ENCODE measurements at places on chromosomes 1 and 21.

- DNase-seq: no peak
Measured at GRCh38 chr1:235979716-235980333, 85.1 kb downstream of the NID1 start.

DNA sequence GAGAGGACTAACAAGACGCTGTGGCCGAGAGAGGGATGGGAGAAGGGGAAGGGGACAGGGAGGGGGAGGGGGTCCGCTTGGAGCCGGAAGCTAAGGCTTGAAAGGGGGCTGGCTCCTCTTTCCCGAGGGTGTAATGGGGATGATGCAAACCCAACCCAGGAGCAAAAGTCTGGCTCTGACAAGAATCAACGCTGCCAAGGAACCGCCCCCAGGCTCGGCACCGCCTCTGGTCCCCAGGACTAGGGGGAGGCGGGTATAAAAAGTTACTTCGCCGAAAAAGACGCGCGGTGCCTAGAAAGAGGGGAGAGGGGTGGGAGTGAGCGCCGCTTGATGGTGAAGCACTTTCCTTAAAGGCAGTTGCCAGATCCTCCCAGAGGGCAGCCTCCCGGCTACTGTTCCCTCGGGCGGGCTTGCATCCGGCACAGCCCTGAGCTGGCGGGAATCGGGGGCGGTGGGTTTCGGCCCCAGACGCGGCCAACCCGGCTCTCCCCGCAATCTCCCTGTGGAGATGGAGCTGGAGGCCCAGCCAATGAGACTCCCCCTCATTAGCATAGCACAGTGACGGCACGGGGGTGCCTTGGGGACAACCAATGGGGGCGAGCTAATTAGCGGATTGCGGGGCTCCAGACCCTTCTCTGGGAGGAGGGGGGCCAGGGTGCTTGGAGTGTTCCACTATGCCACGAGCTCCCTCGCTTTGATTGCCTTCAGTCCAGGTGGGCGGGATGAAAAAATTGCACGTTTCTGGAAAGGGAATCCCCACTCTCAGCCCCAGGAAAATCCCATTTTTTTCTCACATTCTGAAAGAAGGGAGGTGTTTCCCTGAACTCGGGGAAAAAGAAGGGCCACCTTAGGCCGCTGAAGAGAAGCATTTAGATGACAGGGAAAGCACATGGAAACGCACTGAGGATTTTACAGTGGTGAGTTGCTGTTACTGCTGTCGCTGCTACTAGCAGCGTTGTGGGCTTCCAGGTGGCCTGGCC, at the start of gene KCNT2:
TSS of gene KCNT2 (minus strand) at position 51 of the 980 bp plus-strand sequence. CDS start 131 bp downstream, outside the sequence.
- DNase-seq: no peak

GRCh38 chr1:211896958-211897357, 66.4 kb upstream of the LPGAT1 start:
- no peak for DNase-seq

DNA sequence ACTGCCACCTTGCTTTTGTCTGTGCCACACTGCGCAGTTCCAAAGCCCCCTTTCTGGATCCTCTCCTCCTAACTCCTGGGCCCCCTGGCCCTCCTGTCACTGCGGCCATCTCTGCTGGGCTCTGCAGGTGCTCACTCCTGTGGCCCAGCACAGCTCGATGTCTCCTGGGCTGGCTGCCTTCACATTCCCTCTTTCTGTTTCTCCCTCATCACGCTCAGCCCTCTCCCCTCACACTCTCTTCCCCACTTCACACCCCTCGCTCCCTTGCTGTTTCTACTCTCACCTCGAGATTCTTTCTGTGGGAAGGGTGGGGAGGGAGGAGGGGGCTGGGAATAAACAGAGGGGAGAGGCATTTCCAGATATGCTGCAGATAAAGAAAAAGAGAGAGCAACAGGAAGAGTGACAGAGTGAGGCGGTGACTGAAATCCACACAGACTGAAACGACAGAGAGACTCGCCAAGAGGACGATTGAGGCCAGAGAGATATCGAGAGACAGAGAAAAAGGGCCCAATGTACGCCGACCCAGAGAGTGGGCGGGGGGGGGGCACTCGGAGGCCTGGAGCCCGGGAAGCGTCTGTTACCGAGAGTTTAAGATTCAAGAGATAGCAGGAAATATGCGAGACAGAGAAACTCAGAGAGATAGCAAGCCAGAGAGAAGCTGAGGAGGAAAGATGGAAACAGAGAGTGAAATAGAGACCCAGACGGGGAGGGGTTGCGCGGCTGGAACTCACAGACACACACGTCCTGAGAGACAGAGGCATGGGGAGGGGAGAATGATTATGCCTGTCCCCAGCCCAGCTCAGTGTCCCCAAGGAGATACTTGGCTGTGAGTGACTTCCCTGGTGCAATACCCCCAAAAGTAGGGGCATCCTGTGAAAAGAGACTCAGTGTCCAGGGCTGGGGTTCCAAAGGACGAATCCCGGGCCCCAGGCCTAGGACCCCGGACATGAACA, 666 bp downstream of the CSF3R start:
- no peak for DNase-seq

- no peak for DNase-seq
Measured at GRCh38 chr1:172375211-172375631, 45.3 kb upstream of the C1orf105 start.

DNA sequence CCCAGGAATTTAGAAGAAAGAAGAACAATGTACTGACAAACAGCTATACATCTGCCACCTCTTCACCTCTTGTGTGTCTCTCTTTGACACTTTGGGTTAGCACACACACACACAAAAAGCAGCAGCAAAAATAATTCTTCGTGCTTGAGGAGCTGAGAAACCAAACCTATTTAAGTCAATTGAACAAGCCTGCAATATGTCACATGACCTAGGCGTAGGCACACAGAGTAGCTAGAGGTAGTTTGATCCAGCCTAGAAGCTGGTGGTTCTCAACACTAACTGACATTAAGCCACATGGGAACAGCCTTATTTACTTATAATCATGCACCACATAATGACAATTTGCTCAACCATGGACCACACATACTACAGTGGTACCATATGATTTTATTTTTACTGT, 32.3 kb downstream of the RRAGC start:
- DNase-seq: no peak

GRCh38 chr1:33338048-33338439, 17.1 kb upstream of the A3GALT2 start:
- DNase-seq: no peak

DNA sequence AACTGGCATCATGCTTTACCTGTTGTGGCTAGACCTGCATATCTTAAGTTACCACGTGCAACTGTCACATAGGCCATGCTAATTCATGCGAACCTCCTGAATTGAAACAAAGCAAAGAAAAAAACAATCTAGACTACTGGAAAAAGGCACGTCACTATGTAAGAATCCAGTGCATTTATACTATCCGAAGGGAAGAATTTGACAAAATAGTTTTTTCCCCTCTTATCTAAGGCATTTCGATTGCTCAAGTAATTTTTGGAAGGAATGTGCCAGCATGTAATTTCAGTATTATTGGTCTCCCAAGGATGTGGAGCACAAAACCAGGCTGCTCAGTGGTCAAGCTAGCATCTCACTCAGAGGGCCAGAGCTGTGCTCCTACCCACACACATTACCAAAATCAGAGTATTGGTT, 31.5 kb upstream of the C1orf198 start:
- DNase-seq: no peak

GRCh38 chr1:21110163-21110562, 66.5 kb downstream of the EIF4G3 start:
- DNase-seq: no peak

GRCh38 chr1:47856996-47857395, 140.2 kb downstream of the TRABD2B start:
- DNase-seq: no peak

- DNase-seq: no peak
Measured at GRCh38 chr1:153831026-153831425, 55.8 kb downstream of the SLC27A3 start.

- DNase-seq: no peak
Measured at GRCh38 chr1:182441719-182442118, 8.2 kb upstream of the RGSL1 start.

- DNase-seq: no peak
Measured at GRCh38 chr1:169570172-169570574, 16.1 kb downstream of the F5 start.

GRCh38 chr21:29939924-29940275, at the start of gene GRIK1:
Gene GRIK1 (minus strand): TSS chr21:29939996.
- DNase-seq: peak; percentile 17

All from NCI-H2029 treated with DMSO at 0.1 percent for 48 hours (cell line).